ENCODE measurements at places on chromosomes 2 and 18. TPM values are rescaled to one million over a fixed set of nuclear protein-coding genes. Genes with fewer than 3 reads are reported as not detected.

ARHGAP25 gene
- 15.6 TPM for total RNA-seq

DYSF gene
- 54.1 TPM for total RNA-seq

GRCh38 chr2:8551622-8552074, 130.2 kb upstream of the ID2 start:
- DNase-seq, result no peak

DNA sequence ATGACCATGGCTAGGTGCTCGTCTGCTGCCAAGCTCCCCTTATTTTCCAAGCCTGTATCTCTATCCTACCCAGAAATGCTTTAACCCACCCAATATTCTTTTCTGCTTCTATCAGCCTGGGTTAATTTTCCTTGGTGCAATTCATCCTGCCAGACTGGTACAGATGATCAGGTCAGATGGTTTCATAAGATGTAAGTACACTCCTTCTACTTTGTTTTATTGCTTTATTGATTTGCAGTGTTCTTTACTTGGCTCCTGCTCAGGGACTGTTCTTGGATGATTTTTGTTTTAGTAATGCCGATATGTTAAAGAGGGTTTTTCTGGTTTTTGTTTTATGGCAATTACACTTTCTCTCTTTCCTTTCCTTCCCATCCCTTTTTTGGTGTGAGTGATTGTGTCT, 2.4 kb upstream of the SGO2 start:
- DNase-seq, result no peak

IL1RN gene
- total RNA-seq, result 8.9 TPM

DBI gene
- total RNA-seq, result 268 TPM

GRCh38 chr2:143787674-143788073, 658.5 kb downstream of the ARHGAP15 start:
- no peak for DNase-seq

ELOA2 gene
- total RNA-seq, result not detected

ASB18 gene
- not detected for total RNA-seq

DNA sequence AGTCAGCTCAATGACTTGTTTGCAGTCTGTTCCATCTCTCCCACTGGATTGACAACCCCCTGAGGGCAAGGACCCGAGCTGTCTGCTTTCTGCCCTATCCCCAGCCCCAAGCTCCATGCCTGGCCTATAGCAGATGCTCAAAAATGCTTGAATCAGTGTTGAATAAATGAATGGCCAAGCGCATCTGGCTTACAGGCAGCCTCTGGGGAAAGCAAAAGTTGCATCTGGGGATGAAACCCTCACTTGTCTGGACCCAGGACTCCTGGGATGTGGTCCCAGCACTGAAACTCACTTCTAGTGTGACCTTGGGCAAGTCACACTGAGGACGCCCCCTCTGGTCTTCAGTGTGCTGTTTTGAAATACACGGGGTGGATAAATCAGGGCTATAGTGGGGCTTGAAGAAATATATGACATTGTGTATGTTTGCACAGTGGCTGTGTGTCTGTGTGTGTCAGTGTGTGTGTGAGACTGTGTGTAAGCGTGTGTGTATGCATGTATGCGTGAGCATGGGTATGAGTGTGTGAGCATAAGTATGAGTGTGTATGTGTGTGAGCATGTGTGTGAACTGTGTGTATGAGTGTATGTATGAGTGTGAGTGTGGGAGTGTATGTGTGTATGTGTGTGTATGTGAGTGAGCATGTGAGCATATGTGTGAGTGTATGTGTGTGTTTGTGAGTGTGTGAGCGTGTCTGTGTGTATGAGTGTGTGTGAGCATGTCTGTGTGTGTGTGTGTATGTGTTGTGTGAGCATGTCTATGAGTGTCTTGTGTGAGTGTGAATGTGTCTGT, 27.8 kb upstream of the TNS1 start:
- peak; percentile 45 for DNase-seq

GRCh38 chr18:62621546-62621945, 93.8 kb upstream of the PHLPP1 start:
- no peak for DNase-seq

GRCh38 chr2:40814616-40815015, 362.7 kb upstream of the SLC8A1 start:
- DNase-seq, result no peak

GRCh38 chr2:25251422-25252273, 83.3 kb upstream of the POMC start:
- no peak for DNase-seq

DNA sequence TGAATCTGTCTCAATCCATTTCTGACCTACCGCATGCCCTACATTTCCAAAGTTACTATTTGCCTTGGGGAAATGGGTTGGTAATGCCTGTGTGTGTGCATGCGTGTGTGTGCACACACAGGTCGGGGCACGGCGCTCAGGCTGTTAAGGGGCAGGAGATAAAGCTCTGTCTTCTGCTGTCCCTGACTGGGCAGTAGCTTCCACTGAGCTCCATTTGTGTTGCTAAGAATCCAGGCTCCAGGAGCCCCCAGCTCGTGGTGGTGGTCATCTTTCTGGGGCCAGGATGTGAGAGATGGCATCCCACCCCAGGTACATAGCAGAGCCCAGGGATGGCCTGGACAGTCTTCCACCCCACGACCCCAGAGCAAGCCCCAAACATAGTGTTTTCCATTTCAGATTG, 66.7 kb upstream of the HS6ST1 start:
- DNase-seq, result peak; percentile 69

RAPH1 gene
- total RNA-seq, result 79.6 TPM

ERMN gene
- 0.32 TPM for total RNA-seq

TGFA gene
- total RNA-seq, result 2.2 TPM

- DNase-seq, result no peak
Measured at GRCh38 chr18:68699043-68699442, 15.9 kb downstream of the TMX3 start.

DNA sequence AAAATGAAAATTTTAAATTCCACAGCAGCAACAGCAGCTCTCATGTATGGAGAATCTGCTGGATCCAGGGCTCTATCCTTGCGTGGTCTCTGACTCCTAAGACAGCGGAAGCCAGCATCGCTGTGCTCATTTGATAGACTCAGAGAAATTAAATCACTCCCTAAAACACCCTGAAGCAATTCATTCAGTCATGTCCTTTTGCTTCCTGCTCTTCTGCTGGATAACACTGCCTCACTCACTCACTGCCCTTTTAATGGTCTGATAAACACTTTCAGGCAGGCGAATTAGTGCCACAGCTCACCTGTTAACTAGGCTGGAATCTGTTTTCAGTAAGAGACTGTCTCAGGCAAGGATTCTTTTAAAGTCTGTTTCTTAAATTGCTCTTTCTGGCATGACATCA, 10.0 kb downstream of the WIPF1 start:
- no peak for DNase-seq

TANC1 gene
- total RNA-seq, result 27.9 TPM

SPC25 gene
- total RNA-seq, result 0.32 TPM

DNA sequence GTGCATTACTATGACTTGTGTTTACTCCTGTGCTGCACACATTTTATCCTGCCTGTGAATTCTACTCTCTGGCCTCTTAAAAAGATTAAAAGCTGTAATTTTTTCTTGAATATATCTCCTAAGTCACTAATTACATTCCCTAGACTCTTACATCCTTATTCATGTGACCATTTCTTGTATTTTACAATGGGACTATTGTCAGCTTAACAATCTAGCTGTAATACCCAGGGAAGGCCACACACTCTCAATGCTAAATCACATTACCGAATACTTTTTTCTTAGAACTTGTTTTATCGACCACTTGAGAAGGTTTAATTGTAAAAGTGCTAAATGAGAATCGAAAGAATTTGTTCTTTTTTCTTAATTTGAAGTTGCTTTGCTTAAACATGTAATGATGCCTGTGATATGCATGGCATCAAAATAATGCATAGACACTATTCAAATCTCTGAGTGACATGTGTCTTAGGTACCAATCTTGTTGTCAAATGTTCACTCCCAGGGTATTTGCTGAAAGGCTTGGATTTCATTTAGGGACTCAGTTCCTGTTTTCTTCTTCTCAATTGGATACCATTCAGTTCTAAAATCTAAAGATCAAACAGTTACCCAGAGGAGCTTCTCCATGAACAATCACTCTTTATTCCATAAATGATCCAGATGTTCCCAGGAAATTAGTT, 498.5 kb downstream of the DPP10 start:
- DNase-seq, result no peak

DNA sequence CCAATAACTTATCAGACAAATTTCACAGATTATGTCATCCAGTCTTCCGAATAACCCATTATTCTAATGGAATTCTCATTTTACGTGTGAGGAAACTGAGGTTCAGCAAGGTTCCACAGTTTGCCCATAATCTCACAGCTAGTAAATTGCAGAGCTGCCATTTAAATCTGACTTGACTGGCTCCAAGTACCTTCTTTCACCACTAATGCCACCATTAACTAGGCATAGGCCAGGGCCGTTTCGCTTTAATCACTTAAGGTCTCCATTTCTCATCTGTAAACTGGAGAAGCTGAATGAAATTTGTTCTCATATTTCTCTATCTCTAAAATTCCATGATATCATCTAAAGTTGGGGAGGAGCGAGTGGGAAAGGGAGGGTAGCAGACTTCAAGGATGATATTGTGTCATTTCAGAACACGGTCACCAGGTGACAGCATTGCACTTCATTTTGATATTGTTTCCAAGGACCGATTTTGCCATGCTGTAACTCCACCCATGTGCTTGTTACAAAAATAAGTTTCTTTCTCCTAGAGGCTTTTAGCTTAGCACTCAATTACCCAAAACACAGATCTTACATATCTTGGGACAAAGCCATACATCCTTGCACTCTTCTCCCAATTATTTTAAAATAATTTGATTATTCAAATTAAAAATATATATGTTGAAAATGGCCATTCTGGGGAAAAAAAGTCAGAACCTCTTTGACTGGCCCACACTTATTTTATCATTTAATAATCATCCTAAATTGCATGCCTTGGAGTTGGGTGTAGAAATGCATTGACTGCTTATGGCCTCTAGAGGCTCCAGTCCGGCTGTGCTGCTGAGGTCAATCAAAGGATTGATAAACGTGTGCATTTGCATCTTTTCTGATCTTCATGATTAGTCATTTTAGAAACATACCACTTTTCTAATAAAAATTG, 123.8 kb downstream of the AKAIN1 start:
- no peak for DNase-seq

DNA sequence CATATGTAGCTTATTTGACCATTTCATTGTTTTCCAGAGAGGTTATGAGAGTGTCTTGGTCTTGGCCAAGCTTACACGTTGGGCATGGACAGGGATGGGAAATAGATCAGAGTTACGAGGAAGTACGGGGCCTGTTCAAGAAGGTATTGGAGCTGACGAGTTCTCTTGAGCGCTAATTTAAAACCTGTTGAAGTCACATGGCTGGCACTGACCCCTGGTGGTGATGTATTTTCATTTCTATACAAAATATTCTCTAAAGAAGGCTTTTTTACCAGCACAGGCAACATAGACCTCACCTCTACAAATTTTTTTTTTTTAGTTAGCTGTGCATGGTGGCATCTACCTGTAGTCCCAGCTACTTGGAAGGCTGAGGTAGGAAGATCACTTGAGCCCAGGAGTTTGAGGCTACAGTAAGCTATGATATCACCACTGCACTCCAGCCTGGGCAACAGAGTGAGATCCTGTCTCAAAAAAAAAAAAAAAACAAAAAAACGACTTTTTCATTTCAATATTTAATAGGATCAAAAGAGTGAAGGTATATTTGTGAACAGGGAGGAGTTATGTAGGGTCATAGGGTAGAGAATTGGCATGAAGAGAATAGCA, 19.6 kb downstream of the UGP2 start:
- DNase-seq, result no peak

SLC14A1 gene
- 1.2 TPM for total RNA-seq

ST8SIA5 gene
- total RNA-seq, result 1.5 TPM

DNA sequence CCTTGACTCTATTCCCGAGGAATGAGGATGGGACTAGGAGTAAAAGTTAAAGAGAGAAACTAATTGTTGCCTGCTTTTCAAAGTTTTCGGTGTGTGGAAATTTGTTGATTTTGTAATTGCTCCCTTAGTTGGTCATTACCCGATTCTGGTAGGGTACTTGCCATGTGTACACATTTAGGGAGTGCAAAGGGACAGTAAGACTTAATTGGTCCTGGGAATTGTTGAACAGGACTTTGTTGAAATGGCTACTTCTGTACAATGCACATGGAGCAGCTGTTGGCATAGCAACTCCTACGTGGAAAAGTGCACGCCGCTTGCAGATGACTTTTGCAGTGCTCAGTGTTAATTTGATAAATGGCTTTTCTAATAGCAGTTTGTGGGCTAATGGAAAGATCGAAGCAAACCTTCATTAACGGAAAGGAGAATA, 22.9 kb downstream of the EPAS1 start:
- DNase-seq, result no peak

DNA sequence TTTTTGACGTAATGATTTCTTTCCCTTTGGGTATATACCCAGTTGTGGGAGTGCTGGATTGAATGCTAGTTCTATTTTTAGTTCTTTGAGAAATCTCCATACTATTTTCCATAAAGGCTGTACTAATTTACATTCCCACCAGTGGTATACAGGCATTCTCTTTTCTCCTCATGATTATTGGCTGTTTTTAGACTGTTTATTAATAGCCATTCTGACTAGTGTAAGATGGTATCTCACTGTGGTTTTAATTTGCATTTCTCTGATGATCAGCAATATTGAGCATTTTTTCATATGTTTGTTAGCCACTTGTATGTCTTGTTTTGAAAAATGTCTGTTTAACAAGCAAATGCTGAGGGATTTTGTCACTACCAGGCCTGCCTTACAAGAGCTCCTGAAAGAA, 9.2 kb upstream of the CD28 start:
- DNase-seq, result no peak

DNA sequence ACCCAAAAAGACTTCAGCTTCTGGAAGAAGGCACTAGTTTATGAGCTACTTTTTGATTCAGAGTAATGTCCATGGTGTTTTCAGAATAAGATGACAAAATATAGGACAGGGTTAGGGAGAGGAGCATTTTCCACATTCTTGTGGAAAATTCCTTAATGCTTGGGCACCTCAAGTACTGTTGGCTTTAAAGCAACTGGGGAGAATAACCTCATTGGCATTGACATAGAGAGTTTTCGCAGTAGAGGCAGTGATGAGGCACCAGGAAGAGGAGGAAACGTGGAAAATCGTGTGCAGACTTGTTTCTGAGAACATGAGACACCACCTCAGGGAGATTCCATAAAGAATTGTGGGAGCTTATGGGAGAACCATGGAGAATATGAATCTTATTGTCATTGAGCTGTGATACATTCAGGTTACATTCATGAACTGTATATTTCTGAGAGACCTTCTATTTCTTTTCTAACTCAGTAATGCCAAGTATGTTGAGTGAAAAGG, 929.0 kb upstream of the NRXN1 start:
- DNase-seq, result no peak

DNA sequence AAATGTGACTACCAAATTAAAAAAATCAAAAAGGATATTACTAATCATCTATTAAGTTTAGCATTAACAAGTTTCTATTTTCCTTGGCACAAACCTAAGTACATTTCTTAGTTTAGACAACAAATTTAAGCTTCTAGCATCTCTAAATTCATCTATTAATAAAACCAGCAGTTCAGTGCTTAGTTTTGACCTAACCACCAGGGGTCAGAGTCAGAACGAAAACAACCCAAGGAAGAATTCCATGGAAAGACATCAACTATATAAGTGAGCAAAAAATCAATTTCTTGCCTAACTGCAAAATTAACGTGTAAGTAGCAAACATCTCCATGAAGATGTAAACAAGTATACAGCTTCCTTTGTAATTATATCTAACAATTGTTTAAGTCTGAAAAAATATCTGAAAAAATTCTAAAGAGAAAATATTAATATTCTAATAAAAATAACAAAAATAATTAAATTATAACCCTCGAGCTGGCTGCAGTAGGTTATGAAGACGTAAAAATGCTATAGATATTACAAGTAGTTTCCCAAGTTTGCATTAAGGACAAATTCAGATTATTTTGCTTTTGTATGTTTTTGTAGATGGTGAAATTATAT, 83.7 kb downstream of the CERKL start:
- DNase-seq, result no peak

- DNase-seq, result no peak
Measured at GRCh38 chr2:71452565-71452964, 796 bp upstream of the DYSF start.
